Activated T-cell treated with anti-CD3 and anti-CD28 coated beads, Interleukin-2, amount 50 U/mL, for 72 hours (primary cell): ENCODE measurements at places on chromosomes 5 and 9. TPM values are rescaled to one million over a fixed set of nuclear protein-coding genes. Genes with fewer than 3 reads are reported as not detected.

SLC38A9 gene
- total RNA-seq: 15.8 TPM

FGF1 gene
- not detected for total RNA-seq

NME5 gene
- total RNA-seq: not detected

WNK2 gene
- 0.70 TPM for total RNA-seq

IL5 gene
- 2.1 TPM for total RNA-seq

CDKN2B-AS1 gene
- 0.70 TPM for total RNA-seq

LOX gene
- total RNA-seq: not detected

DDX4 gene
- 1.0 TPM for total RNA-seq

OLFM1 gene
- 0.70 TPM for total RNA-seq

TRIM32 gene
- 12.6 TPM for total RNA-seq

PCDHB11 gene
- not detected for total RNA-seq

ADAMTS6 gene
- total RNA-seq: 1.6 TPM

PRUNE2 gene
- 0.69 TPM for total RNA-seq

MTX3 gene
- 26.6 TPM for total RNA-seq

PITX1 gene
- 0.76 TPM for total RNA-seq

TPPP gene
- total RNA-seq: 0.32 TPM

ATOSB gene
- 11.3 TPM for total RNA-seq

RECK gene
- total RNA-seq: 6.8 TPM

ADGRD2 gene
- total RNA-seq: not detected

GMCL2 gene
- total RNA-seq: not detected

BRIX1 gene
- 35.7 TPM for total RNA-seq

ACOT12 gene
- not detected for total RNA-seq

CLIC3 gene
- total RNA-seq: 0.65 TPM

LRRC19 gene
- total RNA-seq: not detected

CMBL gene
- 1.2 TPM for total RNA-seq

RHOBTB3 gene
- total RNA-seq: 5.2 TPM

SHLD3 gene
- total RNA-seq: 3.9 TPM

AIF1L gene
- 0.89 TPM for total RNA-seq
